ENCODE measurements at places on chromosomes 16 and 17.

DNA sequence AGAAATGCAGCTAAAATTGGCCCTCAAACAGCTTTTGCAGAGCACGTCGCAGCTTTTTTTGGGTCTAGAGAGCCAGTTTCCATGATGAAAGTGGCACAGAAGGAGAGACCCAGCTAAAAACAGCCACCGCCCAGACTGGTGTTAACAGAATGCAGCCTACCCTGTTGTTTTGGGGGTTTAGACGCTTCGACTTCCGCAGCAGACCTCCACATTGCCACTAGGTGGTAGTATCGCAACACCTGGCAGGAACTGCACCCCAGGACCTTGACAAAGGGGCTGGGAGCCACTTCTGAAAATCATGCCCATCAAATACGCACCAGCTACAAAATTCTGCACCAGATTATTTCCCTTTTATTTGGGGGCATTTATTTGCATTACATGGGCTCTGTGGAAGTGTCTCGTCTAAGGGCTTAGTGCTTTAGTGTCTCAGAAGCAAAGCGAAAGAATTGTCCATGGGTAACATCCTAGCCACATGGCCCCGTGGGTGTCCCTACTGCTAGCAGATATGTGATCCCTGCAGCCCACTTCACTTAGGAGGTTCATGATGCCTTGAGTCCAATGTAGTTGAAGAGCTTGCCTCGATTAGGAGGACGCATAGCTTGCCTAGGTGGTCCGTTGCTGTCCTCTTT, 167.1 kb downstream of the HAPSTR1 start:
- no peak for DNase-seq

DNA sequence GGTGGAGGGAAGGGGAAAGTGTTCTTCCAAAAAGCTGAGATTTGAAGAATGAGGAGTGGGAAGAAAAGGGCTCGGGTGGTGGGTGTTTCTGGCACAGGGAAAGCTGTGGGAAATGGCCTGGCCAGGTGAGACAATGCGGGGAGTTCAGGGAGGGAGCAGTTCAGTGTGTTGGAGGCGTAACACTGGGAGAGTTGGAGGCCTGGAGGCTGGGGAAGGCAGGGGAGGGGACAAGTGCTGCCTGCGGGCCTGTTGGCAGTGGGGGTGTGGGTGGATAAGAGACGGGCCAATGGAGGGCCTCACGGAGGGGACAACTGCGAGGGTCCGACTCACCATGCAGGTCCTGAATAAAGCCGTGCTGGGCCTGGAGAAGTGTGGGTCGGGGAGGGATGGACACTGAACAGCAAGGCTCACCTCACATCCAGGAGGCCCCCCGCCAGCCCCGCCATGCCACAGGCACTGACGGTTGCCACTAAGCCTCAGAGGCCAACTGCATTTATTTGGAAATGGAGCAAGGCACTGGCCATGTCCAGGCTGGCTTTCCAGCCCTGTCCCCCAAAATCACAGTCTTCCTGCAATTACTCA, 17.8 kb upstream of the KRT19 start:
- no peak for DNase-seq

- DNase-seq: no peak
These were observed 507 bp downstream of the FHOD1 start for GRCh38 chr16:67246756-67247191.

DNA sequence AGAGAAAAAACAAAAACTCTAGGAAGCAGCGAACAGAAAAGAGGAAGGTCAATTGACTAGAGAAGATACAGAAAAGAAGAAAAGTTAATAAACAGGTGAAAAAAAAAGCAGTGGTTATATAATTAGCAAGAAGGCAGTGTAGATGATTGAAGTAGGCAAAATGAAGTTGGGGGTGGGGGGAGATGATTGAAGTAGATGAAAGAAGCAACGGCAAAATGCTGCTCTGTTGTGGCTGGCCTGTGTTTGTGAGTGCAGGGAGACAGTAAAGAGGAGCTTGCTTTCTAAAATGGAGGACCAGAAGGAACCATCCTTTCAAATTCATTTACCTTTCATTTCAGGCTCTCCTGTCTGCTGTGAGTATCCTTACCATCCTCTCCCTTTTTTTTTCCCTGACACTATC, 3.6 kb downstream of the EVI2B start:
- no peak for DNase-seq

DNA sequence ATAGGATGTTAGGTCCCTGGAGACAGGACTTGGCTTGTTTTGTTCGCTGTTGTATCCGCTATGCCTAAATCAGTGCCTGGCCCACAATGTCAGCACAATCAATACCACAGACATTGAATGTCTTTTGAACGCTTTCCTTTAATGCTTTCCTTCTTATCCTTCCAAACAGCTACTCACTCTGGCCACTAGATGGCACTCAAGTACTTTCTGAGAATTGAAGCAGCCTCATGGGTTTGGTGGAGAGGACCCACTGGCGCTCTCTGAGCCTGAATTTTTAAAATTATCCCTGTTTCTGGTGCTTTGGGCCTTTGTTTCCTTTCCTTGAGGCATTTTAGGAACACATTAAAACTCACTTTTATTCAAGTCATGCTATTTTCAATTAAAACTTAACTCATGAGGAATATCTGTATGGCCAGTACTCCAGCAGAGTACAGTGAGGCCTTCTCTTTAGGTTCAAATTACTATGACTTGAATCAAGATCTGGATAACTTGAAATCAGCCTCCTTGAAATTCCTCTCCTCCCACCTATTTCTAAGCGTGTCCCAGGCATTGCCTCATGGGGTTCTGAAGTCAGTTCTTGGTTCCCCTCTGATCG, 3.2 kb upstream of the NLRP1 start:
- DNase-seq: peak; percentile 21

DNA sequence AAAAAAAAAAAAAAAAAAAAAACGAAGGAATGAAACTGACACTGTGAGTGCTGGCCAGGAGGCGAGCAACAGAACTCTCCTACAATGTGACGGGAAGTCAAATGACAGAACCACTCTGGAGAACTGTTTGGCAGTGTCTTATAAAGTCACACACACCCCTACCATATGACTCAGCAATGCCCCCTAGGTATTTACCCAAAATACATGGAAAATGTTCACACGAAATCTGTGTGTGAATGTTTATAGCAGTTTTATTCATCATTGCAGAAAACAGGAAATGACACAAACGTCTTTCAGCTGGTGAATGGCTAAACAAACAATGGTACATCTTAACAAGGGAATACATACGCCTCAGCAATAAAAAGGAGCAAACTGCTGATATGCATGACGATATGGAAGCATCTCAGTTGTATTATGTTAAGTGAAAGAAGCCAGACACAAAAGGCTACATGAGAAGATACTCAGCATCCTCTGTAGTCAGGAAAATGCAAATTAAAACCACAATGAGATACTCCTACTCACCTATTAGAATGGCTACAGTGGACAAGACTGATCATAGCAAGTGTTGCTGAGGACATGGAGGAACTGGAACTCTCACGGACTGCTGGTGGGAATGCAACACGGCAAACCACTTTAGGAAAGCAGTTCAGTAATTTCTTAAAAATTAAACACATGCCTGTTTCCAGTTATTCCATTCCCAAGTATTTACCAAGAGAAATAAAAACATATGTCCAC, 74.7 kb downstream of the TBC1D16 start:
- DNase-seq: no peak

DNA sequence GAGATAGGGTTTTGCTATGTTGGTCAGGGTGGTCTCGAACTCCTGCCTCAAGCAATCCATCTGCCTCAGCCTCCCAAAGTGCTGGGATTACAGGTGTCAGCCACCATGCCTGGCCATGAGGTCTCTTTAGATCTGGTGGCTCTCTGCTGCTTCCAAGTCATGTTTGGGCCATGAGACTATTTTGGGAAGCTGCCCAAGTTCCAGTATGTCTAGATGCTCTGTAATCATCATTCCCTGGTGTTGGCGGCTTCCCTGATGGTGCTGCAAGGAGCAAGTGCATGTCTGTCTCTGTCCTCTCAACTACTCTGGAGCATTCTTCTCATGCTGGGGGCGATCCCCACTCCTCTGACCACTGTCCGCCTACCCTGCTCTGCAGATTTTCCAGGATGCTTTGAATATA, 6.4 kb upstream of the ODF4 start:
- DNase-seq: no peak

All from AG09309 (cell line).